ENCODE measurements at places on chromosomes 12 and 14.

DNA sequence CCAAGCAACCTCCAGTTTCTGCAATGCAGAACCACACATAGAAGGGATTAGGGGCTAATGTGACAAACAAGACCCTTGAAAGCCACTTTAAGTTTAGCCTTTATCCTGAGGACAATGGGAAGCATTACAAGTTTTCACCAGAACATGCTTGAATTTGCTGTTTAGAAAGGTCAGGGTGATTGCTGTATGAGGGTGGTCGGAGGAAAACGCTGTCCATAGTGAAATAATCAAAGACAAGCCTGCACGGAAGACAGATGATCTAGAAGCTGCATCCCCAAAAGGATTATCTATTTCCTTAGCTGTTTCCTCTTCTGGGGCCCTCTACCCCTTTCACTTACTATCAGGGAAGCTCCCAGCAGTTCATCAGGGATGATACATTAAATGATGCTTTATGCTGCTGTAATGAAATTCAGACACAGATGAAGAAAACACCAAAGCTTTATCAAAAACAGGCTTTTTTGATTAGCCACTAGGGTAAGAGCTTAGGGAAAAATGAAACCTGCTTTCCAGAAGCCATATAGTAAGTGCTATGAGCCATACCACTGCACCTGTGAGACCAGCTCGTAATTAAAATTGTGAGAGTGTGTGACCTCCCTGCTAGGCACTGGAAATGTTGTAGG, 6.5 kb downstream of the HAL start:
- H3K4me3 ChIP-seq: no peak overlapping the region
- H3K4me1 ChIP-seq: no peaks in the 10 kb centered on the region
- no peaks in the 10 kb centered on the region for H3K36me3 ChIP-seq
- H3K27ac ChIP-seq: no peak overlapping the region
- H3K27me3 ChIP-seq: no peaks in the 10 kb centered on the region

- no peaks in the 10 kb centered on the region for H3K27me3 ChIP-seq
- H3K4me1 ChIP-seq: no peaks in the 10 kb centered on the region
- H3K4me3 ChIP-seq: no peak overlapping the region
- no peaks in the 10 kb centered on the region for H3K36me3 ChIP-seq
- H3K27ac ChIP-seq: no peak overlapping the region
These were observed 72.9 kb upstream of the ELK3 start for GRCh38 chr12:96121271-96121711.

GRCh38 chr12:53115891-53116648, 12.8 kb downstream of the SOAT2 start:
- H3K36me3 ChIP-seq: no peaks in the 10 kb centered on the region
- H3K4me3 ChIP-seq: no peak overlapping the region
- DNase-seq: no peak
- no peak overlapping the region for H3K27ac ChIP-seq

GRCh38 chr12:111993292-111994150, 19.4 kb downstream of the TMEM116 start:
- no peak overlapping the region for H3K4me3 ChIP-seq
- H3K27ac ChIP-seq: no peak overlapping the region
- H3K27me3 ChIP-seq: no peaks in the 10 kb centered on the region
- no peak for DNase-seq

- H3K27ac ChIP-seq: no peak overlapping the region
- H3K36me3 ChIP-seq: no peaks in the 10 kb centered on the region
- DNase-seq: no peak
- no peaks in the 10 kb centered on the region for H3K27me3 ChIP-seq
- no peak overlapping the region for H3K4me3 ChIP-seq
These were observed 16.3 kb downstream of the SIX4 start for GRCh38 chr14:60707858-60708257.

GRCh38 chr14:75401361-75401760, 26.5 kb upstream of the JDP2 start:
- H3K4me1 ChIP-seq: peaks cover 5% of the 10 kb centered on the region
- peak overlapping the region; percentile 71 for H3K27ac ChIP-seq
- H3K27me3 ChIP-seq: no peaks in the 10 kb centered on the region
- no peaks in the 10 kb centered on the region for H3K36me3 ChIP-seq

DNA sequence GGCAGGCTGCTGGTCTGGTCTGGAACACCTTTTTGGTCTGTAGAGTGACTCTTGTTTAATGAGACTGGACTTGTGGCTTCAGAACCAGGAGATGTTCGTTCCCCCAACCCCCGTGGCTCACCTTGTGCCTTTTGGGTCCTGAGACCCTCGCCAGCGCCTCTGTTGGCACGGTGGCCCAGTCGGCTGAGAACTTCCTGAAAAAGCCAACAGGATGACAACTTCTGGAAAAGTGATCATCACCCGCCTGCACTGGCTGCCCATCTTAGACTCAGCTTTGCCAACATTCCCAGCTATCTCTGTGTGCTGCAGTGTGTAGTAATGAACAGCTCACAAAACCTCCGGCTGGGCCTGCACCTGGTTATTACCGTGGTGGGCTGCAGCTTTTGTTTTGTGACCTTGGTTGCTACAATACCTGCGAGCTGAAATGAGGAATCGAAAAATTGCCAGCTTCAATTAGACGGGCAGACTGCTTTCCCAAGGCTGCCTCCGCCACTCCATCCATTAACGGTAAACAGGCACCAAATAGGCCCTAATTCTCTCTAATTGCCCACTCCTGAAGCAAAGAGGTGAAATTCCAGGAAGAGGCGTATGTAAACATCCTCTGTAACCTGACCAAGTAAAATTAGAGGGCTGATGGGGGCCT, 16.0 kb downstream of the MEG3 start:
- H3K4me3 ChIP-seq: no peak overlapping the region
- DNase-seq: no peak
- H3K27me3 ChIP-seq: no peaks in the 10 kb centered on the region
- peak overlapping the region; percentile 29 for H3K27ac ChIP-seq
- no peaks in the 10 kb centered on the region for H3K4me1 ChIP-seq
- no peaks in the 10 kb centered on the region for H3K36me3 ChIP-seq

- no peak overlapping the region for H3K4me3 ChIP-seq
- H3K4me1 ChIP-seq: no peaks in the 10 kb centered on the region
- no peaks in the 10 kb centered on the region for H3K36me3 ChIP-seq
These were observed 336.4 kb downstream of the FOXG1 start for GRCh38 chr14:29102996-29103395.

GRCh38 chr12:68069275-68069674, 80.0 kb downstream of the IFNG-AS1 start:
- no peaks in the 10 kb centered on the region for H3K27me3 ChIP-seq
- H3K4me1 ChIP-seq: no peaks in the 10 kb centered on the region
- DNase-seq: no peak
- no peak overlapping the region for H3K4me3 ChIP-seq
- no peak overlapping the region for H3K27ac ChIP-seq
- no peaks in the 10 kb centered on the region for H3K36me3 ChIP-seq
